Progenitor cell of endocrine pancreas (in vitro differentiated cells): ENCODE measurements at places on chromosomes 4 and X. TPM values are rescaled to one million over a fixed set of nuclear protein-coding genes. Genes with fewer than 3 reads are reported as not detected.

DNA sequence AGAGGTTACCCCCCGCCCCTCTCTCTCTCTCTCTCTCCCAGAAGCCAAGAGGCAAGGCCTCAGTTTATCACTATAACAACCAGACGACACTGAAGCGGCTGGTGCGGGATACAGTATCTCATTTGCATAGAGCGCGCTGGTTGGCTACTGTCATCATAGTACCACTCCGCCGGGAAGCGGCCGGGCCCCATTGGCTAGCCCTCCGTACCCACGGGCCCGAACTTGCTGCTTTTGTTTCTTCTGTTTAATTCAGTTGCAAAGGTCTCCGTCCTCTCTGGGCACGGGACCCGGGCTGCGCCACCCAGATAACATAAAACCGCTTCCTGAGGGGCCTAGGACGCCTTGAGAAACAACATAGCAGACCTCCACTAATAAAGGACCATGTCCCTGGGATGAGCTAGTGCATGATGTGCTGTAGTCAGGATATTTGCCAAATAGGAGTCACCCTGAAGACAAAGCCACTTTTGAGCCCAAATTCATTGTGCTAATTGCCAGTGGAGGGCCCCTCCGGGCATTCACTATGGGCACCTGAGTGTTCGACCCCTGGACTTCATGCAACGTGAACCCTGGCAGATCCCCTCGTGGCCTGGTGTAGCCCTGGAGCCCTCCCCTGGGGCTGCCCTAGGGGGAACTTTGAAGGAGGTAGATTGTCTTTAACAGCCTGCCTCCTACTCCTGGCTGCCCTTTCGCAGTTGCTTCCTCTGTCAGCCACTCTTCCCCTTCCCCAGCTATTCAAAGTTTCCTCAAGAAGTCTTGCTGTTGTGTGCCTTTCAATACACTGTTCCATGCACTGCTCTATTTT is at the start of gene PCYT1B:
Gene PCYT1B (minus strand): TSS at position 91 of the 802 bp plus-strand sequence. CDS start 242 bp downstream, outside the sequence.
- H3K27me3 ChIP-seq = peaks cover 30% of the 10 kb centered on the region
- peak; percentile 35 for DNase-seq
- peak within 1 kb of the TSS; percentile 93 for H3K27ac ChIP-seq
- H3K4me3 ChIP-seq = peak within 1 kb of the TSS; percentile 77
- H3K36me3 ChIP-seq = no peaks in the 10 kb centered on the region
- peaks cover 18% of the 10 kb centered on the region for H3K4me1 ChIP-seq

DNA sequence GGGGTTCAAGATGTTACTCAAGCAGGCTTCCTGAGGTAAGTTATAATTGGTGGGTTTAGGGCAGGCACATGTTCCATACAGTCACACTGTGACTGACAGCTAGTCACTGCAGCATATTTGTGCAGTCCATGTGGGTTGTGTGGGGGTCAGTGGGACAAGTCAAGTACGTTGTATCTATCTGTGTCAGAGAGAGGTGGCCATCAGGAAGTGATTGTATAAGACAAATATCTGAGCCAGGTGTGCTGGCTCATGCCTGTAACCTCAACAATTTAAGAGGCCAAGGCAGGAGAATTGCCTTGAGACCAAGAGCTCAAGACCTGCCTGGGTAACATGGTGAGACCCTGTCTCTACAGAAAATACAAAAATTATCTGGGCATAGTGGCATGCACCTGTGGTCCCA is 509.3 kb downstream of the CENPC start:
- no peak overlapping the region for H3K27ac ChIP-seq
- DNase-seq = no peak
- no peaks in the 10 kb centered on the region for H3K27me3 ChIP-seq
- H3K4me3 ChIP-seq = no peak overlapping the region

DNA sequence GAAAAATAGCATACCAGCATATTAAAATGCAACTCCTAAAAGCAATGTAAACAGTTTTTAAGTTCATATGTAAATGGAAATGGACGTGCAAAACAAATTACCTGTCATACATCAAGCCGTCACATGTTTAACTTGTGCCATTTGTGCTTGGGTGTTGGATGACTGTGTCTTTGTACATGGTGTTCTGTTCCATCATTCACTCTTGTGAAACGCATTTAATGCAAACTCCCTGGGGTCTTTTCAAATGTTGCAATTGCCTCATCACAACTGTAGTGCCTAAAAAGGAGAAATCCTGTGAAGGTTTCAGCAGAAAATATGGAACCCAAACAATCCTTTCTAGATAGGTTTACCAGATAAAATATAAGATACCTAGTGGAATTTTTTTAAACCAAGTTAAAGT is 52.4 kb downstream of the PHOX2B start:
- H3K27me3 ChIP-seq = peaks cover 26% of the 10 kb centered on the region
- H3K4me3 ChIP-seq = no peak overlapping the region
- no peak for DNase-seq
- no peaks in the 10 kb centered on the region for H3K36me3 ChIP-seq
- H3K27ac ChIP-seq = no peak overlapping the region
- H3K4me1 ChIP-seq = no peaks in the 10 kb centered on the region

- no peaks in the 10 kb centered on the region for H3K36me3 ChIP-seq
- no peaks in the 10 kb centered on the region for H3K27me3 ChIP-seq
- no peaks in the 10 kb centered on the region for H3K4me1 ChIP-seq
- no peak overlapping the region for H3K27ac ChIP-seq
Measured at GRCh38 chr4:60812811-60813210, 387.3 kb upstream of the ADGRL3 start.

- DNase-seq = no peak
- no peak overlapping the region for H3K27ac ChIP-seq
- no peaks in the 10 kb centered on the region for H3K36me3 ChIP-seq
- no peaks in the 10 kb centered on the region for H3K27me3 ChIP-seq
- peaks cover 5% of the 10 kb centered on the region for H3K4me1 ChIP-seq
Measured at GRCh38 chr4:183872531-183872930, 32.6 kb upstream of the STOX2 start.

- H3K36me3 ChIP-seq = no peaks in the 10 kb centered on the region
- H3K27ac ChIP-seq = no peak overlapping the region
- no peaks in the 10 kb centered on the region for H3K4me1 ChIP-seq
- H3K27me3 ChIP-seq = no peaks in the 10 kb centered on the region
Measured at GRCh38 chrX:29257521-29257920, 670.3 kb downstream of the IL1RAPL1 start.

DNA sequence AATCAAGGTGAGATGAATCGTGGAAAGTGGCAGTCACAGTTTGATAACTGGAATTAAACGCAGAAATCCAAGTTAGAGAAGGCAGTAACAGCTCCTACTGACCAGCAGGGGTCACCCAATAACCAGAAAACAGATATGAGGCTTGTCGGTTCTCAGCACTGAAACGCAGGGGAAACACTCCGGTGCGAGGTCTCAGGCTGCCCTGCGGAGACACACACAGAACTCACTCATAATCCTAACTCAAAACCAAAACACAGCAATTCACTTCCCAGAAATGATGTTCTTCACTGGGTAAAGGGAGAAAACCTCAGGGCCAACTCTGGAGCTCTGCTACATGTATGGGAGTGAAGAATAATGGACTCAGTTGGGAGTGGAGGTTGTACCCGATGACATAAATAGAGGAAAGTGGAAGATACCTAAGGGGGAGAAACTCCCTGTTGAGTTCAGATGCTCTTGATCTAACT is 384.4 kb downstream of the RAPGEF2 start:
- no peak overlapping the region for H3K4me3 ChIP-seq
- H3K36me3 ChIP-seq = peaks cover 2% of the 10 kb centered on the region
- peaks cover 12% of the 10 kb centered on the region for H3K27me3 ChIP-seq

- no peak overlapping the region for H3K4me3 ChIP-seq
- H3K4me1 ChIP-seq = peaks cover 4% of the 10 kb centered on the region
- H3K27ac ChIP-seq = no peak overlapping the region
- no peaks in the 10 kb centered on the region for H3K36me3 ChIP-seq
- DNase-seq = no peak
Measured at GRCh38 chr4:121930304-121930703, 21.6 kb downstream of the TRPC3 start.

GRCh38 chrX:100939333-100939732 is 10.6 kb upstream of the XKRX start:
- H3K27ac ChIP-seq = no peak overlapping the region
- H3K36me3 ChIP-seq = no peaks in the 10 kb centered on the region
- DNase-seq = no peak
- H3K27me3 ChIP-seq = no peaks in the 10 kb centered on the region

DNA sequence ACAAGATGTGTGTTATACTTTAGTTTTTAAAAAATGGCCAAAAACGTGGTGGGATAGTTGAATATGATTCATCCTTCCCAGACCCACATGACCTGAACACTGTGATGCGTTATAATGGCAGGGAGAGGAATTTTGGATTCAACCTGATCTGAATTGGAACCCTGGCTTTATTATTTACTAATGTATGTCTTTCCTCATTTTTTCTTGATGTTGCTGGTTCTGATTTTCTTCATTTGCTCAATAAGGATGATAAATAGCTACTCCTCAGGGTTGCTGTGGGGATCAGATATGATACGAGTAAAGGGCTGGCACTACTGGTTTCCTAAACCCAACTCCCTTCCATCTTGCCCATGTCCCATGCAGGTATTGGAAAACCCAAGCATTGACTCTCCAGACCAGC is 24.2 kb upstream of the ACSL1 start:
- H3K36me3 ChIP-seq = no peaks in the 10 kb centered on the region
- no peak for DNase-seq
- no peak overlapping the region for H3K27ac ChIP-seq
- peaks cover 2% of the 10 kb centered on the region for H3K4me1 ChIP-seq
- peaks cover 27% of the 10 kb centered on the region for H3K27me3 ChIP-seq

- peaks cover 12% of the 10 kb centered on the region for H3K4me1 ChIP-seq
- H3K4me3 ChIP-seq = no peak overlapping the region
- DNase-seq = no peak
- H3K27me3 ChIP-seq = no peaks in the 10 kb centered on the region
- H3K27ac ChIP-seq = peak overlapping the region; percentile 61
Measured at GRCh38 chr4:80036949-80037685, 35.9 kb downstream of the ANTXR2 start.

DKC1 gene
- 58.5 and 61.0 TPM in 2 replicates for total RNA-seq

DIAPH2 gene
- 29.7 and 30.0 TPM in 2 replicates for total RNA-seq

FREM3 gene
- total RNA-seq = not detected in 2 replicates

BEND2 gene
- total RNA-seq = not detected in 2 replicates

CT47B1 gene
- total RNA-seq = not detected in 2 replicates
